ENCODE measurements at places on chromosomes 7 and 10. TPM values are rescaled to one million over a fixed set of nuclear protein-coding genes. Genes with fewer than 3 reads are reported as not detected.

Gene PKD2L1
- total RNA-seq = 0.37 TPM

Gene ARHGEF5
- total RNA-seq = 23.9 TPM

Gene CD36
- total RNA-seq = 137 TPM

Gene MPP7
- 28.3 TPM for total RNA-seq

Gene MGMT
- total RNA-seq = 18.0 TPM

Gene BLNK
- total RNA-seq = 7.9 TPM

Gene SUGCT
- 2.0 TPM for total RNA-seq

Gene HKDC1
- total RNA-seq = 9.7 TPM

Gene HHEX
- 22.8 TPM for total RNA-seq

DNA sequence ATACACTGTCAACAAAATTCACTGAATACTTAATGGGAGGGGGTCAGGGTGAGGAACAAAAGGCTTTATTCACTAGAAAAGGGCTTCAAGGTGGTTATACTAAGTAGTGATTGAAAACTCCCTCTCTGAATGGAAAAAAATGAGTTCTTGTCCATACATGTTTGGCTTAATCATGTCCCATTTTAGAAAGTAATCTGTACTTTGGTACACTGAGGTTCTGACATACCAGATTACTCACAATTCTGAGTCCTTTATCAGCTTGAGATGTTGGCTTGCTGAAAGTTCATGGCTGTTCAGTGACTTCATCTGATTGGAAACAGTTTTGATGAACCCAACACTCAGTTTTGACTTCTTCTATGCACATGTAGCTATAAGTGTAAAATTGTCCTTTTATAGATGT lies 12.8 kb upstream of the NOBOX start:
- no peak for DNase-seq

- no peak for DNase-seq
These were observed 62.7 kb upstream of the DDC start for GRCh38 chr7:50627824-50628361.

DNA sequence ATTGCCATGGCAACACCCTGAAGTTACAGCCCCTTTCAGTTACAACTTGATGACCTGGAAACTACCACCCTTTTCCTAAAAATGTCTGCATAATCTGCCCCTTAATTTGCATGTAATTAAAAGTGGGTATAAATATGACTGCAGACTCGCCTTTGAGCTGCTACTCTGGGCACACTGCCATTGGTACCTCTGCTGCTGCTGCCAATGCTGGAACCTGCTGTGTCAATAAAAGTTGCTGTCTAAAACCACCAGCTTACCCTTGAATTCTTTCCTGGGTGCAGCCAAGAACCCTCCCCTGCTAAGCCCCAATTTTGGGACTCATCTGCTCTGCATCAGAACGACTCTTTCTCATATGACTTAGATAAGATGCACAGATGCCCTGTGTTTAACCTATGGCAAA lies 10.2 kb upstream of the FRA10AC1 start:
- no peak for DNase-seq

GRCh38 chr7:92647011-92647625 lies 56.9 kb upstream of the FAM133B start:
- no peak for DNase-seq

GRCh38 chr7:130179631-130180030 lies 25.6 kb downstream of the TMEM209 start:
- no peak for DNase-seq

DNA sequence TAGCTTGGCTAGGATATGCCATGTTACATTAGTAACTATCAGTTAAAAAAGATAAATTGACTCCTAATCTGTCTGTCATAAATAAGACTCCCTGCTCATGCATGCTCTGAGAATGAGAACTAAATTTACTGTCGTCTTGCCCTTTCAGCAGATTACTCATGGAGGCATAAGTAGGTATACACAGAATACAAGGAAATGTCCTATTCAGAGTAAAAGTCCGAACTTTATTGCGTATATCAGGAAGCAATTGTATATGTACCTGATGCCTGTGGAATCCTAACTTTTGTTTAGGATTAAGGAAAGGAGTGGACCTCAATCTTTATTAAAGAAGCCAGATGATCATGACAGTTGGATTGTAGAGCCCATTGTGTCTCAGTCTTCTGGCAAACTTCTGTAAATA lies 118.6 kb downstream of the THSD7A start:
- DNase-seq = no peak

GRCh38 chr10:58955615-58956014 lies 220.8 kb upstream of the PHYHIPL start:
- DNase-seq = no peak

DNA sequence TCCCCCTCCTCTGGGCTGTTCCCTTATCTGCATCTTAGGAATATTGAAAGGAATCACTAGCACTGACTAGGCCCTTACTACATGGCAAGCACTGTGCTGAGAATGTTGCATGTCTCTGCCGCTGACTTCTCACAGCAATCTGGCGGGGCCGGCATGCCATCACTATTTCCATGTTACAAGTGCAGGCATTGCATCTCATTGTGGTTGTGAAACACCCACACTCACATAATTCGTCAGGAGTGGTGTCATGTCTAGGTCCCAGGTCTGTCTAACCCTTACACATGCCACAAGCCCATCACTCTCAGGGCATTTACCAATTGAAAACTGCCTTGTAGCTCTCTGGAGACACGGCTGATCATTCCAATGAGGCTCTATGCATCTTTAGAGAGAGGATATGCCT lies 8.5 kb upstream of the IL2RA start:
- DNase-seq = no peak

- DNase-seq = no peak
These were observed 87.0 kb downstream of the SKAP2 start for GRCh38 chr7:26777385-26777784.

DNA sequence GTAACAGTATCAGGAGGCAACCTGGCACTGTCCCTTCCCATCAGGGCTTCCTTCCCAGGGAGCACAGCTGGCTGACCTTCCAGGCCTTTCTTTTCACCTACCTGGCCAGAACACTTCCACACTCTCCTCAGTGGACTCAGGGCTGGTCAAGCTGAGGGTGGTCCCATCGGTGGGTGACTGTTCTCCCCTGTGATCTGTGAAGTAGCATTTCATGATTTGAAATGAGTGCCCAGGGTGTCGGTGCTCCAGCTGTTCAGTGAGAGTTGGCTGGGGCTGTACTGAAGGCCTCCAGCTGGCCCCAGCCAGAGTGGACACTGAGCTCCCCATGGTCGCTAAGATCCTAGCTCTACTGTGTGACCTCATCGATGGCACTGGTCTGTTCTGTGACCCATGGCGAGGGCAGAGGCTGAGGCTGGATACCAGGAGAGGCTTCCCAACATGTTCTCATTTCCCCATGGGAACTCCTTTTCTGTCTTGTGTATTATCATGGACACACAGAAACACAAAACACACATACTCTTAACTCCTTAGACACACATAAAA lies at the start of gene FAM170B:
TSS of gene FAM170B (minus strand) at position 316 of the 543 bp plus-strand sequence. CDS start at position 213, 103 bp downstream.
- no peak for DNase-seq

- no peak for DNase-seq
These were observed 74.2 kb downstream of the MALSU1 start for GRCh38 chr7:23373151-23374004.

DNA sequence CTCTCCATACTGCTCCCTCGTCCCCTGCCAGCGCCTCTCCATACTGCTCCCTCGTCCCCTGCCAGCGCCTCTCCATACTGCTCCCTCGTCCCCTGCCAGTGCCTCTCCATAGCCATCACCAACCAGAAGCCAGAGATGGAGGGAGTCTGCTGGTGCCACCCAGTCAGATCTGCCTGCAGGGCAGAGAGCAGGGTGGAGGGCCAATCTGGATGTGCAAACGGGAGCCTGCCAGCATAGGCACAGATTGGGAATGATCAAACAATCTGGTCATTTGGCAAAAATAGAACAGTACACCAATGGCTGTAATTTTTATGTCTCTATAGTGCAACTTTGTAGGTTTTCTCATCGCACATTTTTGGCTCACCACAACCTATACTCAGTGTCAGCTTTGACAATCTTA lies 76.9 kb upstream of the LRRC4 start:
- DNase-seq = no peak

DNA sequence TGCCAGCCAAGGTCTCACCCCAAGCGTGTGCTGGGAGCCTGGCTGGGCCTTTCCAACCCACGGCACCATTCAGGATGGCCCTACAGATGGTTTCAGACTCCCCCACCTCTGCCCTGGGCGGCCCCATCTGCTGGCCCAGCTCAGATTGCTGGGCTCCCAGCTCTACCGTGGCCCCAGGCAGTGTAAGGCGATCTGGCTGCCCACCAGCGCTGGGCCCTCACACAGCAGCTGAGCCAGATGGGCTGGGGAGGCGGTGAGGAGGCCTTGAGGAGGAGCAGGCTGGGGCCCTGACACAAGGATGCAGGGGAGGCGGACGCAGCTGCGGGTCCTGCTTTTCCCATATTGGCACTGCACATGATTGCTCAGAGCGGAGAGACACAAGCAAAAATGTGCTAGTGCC lies 162.8 kb downstream of the NRF1 start:
- DNase-seq = no peak

- no peak for DNase-seq
These were observed 289.0 kb downstream of the PLXDC2 start for GRCh38 chr10:20105236-20105635.

DNA sequence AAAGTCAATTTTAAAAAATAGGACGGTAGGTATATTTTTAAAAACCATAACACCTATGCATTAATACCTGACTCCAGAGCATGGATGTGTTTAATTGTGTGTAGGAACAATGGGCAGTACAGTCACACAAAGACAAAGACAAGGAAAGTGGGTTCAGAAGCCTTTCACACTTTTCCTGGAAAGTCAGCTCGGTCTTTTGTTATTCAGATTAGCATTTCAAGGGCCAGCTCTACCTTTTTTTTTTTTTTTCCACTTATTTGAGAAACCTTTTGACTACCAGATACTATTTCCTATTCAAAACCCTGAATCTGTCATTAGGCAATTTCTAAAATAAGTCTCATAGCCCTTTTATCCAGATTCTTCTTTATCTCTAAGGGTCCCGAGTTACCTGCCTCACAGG lies 401.9 kb downstream of the PARD3 start:
- DNase-seq = no peak

- no peak for DNase-seq
These were observed 772.4 kb downstream of the GRID1 start for GRCh38 chr10:85594239-85594638.

DNA sequence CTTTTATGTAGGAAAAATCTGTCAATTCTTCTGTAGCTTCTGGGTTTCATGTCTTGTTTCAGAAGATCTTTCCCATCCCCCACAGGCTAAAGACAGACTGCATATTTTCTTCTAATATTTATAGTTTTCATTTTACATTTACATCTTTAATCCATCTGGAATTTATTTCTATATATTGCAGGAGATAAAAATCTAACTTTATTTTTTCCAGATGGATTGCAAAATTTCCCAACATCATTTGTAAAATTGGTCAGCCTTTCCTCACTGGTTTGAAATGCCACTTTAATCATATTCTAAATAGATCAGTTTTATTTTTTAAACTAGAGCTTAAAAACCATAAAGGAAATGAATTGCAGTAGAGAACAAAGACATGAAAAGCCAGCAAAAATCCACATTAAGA lies 46.9 kb downstream of the TMEM26 start:
- DNase-seq = no peak

DNA sequence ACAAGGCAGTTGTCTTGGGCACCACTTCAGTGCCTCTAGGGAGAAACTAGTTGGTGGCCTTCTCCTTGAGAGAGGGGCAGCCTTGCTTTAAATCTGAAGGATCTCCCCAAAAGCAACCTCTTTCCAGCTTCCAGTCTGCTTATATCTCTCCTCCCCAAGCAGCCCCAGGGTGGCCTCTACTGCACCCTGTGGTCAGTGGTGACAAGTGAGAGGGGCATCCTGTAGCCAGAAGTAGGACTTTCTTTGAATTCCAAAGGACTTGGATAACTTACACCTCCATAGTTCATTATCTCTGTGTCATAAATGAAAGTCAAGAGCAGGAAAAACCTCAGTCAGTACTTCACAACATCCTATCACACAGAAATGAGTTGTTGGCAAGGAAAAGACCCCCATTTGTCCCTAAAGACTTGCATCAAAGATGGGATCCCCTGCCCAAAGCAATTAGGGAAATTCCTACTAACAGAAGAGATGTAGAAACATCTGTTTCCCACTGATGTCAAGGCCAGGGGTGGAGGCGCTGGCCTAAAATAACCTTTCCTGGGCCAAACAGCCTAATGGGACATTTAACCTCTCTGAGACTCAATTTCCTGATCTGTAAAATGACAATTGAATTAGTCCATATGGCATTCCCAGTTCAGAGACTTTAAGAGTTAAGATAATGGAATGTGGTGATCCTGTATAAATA lies 44.0 kb upstream of the ANKRD1 start:
- DNase-seq = no peak

- no peak for DNase-seq
These were observed 9.5 kb downstream of the CPED1 start for GRCh38 chr7:120997882-120998474.

- no peak for DNase-seq
These were observed 397.2 kb upstream of the IGFBP3 start for GRCh38 chr7:46318276-46318675.

GRCh38 chr7:135322571-135323340 lies 89.1 kb downstream of the STRA8 start:
- no peak for DNase-seq

GRCh38 chr7:32256376-32256775 lies 186.2 kb upstream of the PDE1C start:
- DNase-seq = no peak

- DNase-seq = no peak
These were observed 535.9 kb downstream of the PHTF2 start for GRCh38 chr7:78334426-78334825.

DNA sequence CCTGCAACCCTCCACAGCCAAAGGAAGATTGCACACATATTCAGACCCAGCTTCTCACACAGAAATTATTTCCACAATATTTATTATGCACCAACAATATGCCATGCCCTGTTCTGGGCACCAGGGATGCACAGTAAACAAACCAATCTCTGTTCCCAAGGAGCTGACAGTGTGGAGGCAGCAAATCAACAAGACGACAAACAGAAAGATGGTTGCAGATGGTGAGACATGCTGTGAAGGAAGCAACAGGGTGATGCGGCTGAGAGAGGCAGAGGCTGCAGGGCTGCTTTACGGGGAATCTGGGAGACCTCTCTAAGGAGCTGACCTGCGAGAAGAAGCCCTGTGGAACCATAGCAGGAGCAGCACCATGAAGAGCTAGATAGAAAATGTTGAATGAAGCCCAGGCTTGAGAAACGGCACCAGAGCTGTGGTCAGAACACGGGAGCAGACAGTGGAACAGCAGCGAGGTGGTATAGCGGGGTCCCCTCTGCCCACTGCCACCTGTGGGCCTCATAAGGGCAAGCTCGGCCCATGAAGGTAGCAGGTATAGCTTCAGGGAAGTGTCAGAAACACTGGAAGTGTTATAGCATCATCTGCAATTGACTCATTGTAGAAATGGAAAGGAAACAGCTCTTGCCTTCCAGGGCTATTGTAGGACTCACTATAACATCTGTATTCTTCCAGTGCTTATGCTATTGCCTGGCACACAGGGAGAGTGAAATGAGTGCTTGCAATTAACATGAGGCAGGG lies 17.4 kb downstream of the RBP3 start:
- no peak for DNase-seq
